Activated CD4-positive, alpha-beta T cell treated with anti-CD3 and anti-CD28 coated beads, Interleukin-2, amount 50 U/mL, for 24 hours (primary cell): ENCODE measurements at places on chromosomes 13 and 19.
A peak's percentile ranks its signal among the peaks of the same experiment; 100 is the strongest.

DNA sequence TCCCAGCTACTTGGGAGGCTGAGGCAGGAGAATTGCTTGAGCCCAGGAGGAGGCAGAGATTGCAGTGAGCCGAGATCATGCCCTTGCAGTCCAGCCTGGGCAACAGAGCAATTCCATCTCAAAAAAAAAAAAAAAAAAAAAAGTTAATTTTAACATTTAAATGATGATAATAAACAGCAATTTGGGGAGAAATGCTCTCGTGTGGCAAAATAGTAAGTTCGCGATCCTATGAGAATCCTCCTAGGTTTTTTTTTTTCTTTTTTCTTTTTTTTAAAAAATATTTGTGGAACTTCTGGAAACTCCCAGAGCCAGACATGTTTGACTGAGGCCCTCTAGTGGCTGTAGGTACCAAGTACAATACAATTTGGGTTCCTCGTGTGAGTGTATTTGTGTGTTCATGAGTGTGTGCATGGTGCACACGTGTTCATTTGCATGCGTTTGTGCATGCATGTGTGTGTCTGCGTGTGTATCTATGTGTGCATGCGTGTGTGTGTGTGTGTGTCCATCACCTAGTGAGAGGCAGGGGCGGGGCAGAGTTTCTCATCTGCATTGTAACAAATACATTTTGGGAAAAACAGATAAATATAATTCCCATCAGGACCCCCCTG lies 31.2 kb downstream of the TMPRSS9 start:
- no peak for DNase-seq

DNA sequence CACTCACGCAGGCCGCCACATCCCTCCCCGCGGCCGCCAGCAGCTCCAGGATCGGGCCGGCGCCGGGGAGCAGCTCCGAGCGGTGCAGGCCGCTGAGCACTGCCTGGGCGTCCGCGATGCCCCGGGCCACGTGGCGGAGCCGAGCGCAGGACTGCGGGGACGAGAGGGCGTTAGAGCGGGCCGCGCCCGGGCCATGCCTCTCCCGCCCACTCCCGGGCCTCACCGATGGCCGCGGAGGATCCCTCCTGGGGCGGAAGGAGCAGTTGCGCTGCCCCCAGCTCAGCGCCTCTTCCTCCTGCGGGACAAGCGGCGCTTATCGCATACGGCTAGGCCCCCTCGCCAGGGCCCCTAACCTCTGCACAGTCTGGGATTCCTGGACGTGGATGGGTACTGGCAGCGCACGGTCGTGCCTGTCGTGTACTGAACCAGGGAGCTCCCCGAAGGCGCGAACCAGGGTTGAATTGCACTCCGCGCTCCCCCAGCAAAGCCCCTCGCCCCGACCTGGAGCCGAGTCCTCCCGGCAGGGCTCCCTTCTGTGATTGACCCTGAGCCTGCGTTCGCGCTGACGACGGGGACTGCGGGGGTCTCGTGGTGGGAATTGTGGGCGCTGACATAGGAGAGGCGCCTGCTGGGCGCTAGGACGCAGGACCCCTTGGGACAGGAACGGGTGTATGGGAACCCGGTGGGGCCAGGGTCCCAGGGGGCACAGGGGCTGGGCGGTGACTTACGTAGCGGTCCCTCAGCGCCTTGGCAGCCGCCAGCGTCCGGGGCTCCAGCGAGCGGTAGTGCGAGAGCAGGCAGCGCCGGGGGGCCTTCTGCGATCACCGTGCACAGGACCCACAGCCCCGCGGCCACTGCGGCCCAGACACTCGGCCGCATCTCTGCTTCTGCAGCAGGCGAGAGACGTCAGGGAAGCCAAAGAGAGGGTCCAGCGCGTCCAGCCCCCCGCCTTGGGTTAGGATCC lies 673 bp downstream of the IFNL4 start:
- DNase-seq = no peak

DNA sequence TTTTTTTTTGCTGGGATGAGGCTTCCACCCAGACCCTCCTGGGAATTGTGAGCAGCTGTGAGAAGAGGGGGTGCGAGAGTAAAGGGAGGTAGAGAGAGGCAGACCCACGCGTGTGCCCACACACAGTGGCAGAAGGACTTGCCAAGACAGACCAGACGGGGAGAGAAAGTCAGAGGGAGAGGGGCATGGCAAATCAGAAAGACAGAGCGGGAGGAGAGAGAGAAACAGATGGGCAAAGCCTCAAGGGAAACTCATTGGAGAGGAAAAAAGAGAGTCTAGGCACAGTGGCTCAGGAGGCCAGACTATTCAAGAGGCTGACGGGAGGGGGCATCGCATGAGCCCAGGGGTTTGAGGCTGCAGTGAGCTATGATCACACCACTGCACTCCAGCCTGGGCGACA lies 17.0 kb downstream of the CATSPERG start:
- DNase-seq = no peak

DNA sequence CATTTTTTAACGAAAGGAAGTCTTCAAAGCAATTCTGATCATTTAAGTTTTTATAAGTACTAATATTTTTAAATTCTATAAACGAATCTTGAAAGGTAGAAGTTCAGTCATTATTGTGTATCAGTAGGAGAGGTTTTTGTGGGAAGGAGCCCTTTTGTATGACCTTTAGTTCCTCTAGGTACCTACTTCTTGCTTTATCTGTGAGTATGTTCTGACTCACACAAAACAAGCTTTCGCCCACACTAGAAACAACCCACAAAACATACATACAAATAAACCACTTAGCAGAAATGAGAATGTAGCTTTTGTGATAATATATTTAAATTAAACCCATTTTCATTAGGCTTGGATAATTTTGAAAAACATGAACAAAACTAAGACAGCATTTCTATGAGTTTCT lies 27.8 kb downstream of the ERCC5 start:
- DNase-seq = no peak

DNA sequence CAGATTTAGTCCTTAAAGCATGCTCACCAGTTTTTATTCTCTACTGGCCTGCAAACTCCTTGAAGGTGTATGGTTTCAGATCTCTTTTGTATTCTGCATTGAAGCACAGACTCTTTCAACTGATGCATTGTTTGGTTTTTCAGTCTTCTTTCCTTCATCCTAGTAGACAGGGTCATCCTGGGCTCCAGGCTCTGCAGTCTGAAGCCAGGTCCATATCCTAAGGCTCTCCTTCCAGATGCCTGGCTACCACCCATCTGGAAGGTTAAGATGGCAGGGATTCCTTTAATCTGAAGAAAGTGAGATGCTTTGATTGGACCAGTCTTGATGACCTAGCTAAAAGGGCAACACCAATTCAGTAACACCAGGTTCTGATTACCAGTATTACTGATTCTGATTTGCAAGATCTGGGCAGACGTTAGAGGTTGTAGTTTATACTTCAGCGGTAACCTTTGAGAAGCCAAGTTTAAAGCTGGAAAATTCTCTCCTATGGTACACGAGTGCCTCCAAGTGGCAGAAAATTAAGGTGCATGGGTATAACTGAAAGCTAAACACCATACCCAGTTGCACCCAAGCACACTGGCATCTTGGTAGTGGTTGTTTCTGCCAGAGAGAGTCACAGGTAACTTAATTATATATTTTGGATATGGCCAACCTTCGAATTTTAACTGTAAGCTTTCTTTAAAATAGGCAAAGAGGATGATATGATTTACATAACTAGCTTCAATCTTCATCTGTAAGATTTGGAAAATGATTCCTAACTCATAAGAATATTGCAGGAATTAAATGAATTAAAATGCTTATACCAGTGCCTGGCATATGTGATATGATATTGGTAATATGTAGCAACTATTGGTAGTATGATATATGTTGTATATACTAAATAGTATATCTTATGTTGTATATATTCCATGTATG lies 1651.9 kb upstream of the MIR17HG start:
- DNase-seq = no peak

DNA sequence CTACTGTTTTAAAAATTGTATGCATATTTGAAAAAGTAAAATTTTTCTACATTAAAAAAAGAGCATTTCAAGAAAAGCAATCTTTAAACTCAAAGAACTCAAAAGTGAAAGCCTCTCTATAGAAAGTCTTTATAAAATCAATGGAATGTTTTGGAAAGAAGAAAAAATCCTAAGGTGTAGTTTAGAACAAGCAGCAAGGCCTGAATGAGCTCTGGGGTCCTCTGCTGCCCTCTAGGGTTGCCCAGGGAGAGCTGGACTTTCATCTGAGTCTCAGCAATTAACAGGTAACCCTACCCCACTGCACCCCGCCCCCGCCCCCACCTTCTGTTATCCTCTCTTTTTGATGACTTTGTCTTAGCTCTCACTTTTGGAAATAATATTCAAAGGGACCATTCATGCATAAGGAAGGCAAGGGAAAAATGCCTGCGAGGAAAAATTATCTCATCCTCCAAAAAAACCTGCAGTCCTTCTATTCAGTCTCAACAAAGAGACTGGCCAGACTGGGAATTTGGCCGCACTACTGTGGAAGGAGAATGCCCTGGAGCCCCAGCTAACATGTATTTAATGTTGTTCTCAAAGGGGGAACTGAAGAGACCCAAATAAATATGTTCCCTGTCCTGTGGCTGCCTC lies 24.1 kb downstream of the SLC25A30 start:
- DNase-seq = no peak

- no peak for DNase-seq
These were observed 43.6 kb upstream of the SERP2 start for GRCh38 chr13:44329909-44330545.

DNA sequence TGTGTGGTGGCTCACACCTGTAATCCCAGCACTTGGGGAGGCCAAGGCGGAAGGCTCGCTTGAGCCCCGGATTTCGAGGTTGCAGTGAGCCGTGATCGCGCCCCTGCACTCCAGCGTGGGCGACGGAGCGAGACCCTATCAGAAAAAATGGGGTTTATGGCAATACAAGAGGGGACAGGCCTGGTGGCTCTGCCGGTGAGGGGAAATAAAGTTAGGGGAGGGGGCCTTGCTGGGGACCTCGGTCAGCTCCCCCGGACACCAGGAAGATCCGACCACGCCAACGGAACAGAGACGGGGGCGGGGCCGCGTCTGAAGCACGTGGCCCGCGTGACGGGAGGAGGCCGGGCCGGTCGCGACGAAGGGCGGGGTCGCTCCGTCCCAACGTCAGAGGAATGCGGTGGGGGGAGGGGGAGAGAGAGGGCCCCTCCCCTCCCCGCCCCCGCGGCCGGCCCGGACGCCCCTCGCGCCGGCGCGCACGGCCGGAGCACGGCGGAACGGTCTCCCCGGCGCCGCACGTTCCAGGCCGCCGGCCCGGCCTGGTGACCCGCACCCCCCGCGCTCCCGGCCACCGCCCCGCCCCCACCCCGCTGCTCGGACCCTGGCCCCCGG lies 1.9 kb upstream of the HNRNPL start:
- DNase-seq = peak; percentile 76

DNA sequence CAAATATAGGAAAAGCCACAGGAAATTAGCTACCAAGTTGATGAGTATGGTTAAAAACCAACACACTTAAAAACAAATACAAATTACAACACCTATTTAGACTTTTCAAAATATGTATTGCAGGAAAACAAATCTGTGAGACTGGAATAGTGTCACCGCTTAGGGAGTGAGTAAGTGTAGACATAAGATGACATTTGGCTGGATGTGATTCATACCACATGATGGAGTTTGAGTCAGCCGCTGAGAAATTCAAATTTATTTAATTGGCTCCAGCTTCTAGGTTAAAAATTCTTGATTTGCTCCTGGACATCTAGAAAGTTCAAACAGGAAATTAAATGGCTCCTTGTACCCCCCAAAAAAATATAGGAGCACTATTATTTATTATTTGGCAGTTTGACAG lies 531.7 kb downstream of the SLITRK1 start:
- no peak for DNase-seq

- no peak for DNase-seq
These were observed 519.7 kb downstream of the DIAPH3 start for GRCh38 chr13:59643906-59644626.

DNA sequence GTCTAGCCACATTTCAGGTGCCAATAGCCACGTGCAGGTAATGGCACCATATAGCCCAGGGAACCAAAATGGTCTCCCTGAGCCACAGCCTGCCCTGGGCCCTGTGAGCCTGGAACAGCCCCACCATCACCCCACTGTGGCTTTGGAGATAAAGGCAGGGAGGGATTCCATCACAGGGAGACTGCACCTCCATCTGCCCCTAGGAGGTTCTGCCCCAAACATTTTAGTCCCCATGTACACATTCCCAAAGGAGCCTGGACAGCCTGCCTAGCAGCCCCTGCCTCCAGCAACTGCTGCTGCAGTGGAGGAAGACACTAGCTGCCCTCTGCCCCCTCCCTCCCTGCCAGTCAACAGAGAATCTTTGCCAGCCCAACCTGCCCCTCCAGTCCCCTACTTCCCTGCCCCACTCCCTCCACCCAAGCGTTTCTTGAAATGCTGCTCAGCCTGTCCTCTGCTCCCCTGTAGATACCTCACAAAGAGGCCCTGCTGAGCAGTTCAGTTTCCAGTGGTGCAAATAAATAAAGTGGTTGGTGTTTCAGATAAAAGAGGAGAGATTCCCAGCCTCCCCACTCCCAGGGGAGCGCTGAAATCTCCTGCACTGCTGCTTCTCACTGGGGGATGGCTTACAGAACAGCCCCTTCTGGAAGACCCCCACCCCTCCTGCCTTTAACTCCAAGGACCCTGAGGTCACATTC lies 921.8 kb downstream of the UQCRFS1 start:
- DNase-seq = no peak

DNA sequence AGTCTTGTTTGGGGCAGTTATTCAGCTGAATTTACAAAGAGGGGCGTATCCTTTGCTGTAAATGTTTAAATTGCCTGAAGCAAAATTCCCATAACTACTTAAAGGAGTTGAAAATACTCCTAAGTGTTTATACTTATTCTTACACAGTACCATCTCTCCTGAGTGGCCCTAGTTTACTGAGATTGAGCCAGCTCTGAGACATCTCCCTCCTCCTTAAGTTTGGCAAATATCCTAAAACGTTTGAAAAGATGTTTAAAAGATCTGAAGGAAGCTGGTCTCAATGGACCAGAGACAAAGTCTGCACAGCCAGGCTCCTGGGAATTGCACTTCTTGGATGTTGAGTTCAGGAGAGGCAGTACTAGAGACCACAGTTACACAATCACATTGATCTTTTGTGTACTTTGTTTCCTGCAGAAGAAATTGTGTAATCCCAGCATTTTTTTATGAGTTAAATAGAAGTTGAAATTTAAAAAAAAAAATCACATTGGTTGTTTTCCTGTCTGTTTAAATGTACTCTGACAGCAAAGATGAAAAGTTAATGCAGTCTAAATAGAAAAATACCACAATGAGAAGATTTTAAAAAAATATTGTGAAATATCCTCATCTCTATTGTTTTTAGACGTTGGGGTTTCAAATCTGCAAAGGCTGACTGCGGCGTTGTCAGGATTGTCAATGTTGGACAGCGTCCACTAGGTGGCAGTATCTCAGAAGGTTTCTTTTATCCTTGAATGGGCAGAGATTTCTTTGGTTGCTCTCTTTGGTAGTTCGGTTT lies 20.7 kb downstream of the TNFSF11 start:
- DNase-seq = peak; percentile 60

DNA sequence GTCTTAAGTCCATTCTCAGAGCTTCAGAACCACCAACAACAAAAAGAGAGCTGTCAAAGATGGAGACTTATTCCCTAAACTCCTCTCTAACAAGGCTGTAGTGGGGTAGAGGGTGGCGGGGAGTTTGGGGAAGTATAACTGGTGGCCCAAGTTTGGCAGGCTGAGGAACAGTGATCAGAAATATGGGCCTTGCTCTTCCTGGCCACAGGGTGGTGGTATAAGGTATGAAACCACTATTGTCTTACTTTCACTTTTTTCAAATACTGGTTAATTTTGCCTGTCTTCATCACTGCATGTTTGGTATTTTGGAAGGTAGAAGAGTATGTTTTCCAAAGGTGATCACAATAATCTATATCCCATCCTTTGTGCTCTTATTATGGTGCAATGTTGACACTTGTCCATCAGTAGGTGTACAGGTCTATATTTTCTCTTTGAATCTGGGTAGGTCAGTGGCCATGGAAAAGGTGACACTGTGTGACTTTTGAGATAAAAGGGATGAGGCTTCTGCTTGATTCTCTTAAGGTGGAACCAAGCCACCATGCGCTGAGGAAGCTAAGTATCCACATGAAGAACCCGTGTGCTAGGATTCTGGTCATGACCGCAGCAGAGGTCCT lies 23.2 kb upstream of the GPC5 start:
- DNase-seq = no peak
